ENCODE measurements at places on chromosomes 6 and 20.

DNA sequence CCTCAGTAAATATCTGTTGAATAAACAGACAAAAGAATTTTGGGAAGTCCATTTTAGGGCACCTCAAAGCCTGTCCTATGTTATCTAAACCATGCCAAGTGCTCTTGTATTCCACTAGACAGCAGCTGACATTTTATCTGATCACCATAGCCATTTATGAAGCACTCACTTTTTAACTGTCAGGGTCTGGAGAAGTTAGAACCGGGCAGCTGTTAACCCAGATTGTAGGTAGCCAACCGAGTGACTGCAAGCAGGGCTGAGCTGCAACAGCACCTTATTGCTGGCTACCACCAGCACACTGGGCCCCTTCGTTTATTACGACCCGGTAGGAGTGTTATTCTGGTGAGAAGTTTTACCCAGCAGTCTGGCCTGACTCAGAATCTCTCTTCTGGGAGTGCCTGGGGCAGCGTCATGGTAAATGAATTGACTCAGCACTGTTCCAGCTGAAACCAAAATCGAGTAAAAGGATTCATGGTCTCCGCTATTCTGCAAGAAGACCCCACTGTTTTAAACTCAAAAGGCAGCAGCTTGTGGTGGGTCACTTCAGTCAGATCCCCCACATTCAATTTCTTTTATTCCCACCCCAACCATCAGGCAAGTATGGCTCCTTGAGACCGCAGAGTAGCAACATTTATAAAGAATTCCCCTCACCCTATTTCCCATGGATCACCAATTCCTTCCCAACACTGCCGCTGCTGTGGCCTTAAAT is 1.7 kb downstream of the UBE2V1 start:
- DNase-seq, result peak; percentile 43

DNA sequence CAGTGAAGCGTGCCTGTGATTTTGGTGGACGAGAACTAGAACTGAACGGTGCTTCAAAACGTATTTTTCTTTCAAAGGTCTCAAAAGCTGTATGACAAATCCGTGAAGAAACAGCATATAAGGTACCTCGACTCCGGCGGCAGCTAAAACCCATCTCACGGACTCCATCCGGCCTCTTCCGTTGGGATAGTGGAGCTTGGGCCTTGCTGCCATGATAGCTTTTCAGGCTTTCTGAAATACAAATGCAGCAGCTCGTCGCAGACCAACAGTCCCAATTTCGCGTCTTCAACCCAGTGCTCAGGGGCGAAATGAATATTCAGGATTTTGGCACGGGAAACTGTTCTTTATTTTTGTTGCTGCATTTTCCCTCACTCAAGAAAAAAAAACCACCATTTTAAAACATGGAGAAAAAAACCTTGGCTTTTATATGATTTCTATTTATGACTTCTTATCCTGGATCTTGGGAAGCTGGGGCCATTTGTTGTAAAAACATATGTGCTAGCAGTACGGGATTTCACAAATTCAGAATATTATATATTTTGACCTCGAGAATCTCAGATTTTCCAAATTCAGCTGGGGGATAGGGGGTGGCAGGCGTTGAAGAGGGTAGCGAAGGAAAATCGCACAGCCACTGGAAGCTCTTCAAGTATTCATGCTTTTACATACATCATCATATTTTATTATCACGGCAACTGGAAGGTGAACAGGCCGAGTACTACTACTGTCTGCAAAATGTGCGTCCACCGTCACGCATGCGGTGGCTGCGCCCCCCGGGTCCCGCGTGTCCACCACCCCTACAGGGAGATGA is 849 bp downstream of the GSTA4 start:
- DNase-seq, result no peak

DNA sequence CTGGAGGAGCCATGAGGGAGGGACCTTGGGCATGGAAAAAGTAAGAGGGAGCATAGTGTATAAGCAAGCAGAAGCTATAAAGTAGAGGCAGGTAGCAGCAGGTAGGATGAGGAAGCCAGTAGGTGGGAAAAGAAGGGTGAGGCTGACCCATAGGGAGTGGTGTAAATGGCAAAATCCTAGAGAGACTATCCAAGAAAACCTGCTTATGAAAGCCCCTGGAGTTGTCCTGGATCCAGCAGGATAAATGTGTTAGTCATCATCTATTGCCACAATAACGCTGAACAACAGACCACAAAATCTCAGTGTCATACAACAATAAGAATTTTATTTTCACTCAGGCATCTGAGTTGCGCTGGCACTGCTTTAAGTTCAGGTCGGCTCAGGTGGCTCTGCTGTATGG is 30.2 kb downstream of the CHD6 start:
- no peak for DNase-seq

GRCh38 chr20:20021835-20022234 is 4.7 kb downstream of the NAA20 start:
- no peak for DNase-seq

GRCh38 chr6:72035966-72036365 is 149.6 kb downstream of the RIMS1 start:
- no peak for DNase-seq

- no peak for DNase-seq
These were observed 57.9 kb downstream of the GJA10 start for GRCh38 chr6:89952105-89952671.

DNA sequence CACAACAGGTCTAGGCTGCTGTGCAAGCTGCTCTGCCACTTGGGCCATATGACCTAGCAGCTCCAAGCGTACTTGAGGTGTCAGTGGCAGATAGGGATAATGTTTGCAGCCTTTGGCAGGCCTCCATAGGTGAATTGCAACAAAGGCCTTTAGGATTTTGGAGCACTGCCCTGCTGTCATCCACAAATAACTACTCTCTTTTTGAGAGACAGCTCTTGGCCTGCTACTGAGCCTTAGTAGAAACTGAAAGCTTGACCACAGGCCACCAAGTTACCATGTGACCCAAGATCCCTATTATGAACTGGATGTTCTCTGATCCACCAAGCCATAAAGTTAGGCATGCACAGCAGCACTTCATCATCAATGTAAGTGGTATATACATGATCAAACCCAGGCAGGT is 29.9 kb downstream of the FBXO30 start:
- DNase-seq, result no peak

All from stimulated activated CD8-positive, alpha-beta memory T cell treated with anti-CD3 and anti-CD28 coated beads, Interleukin-15, amount 100 ng/mL, for 48 hours (primary cell).